Activated T-cell treated with anti-CD3 and anti-CD28 coated beads, Interleukin-2, amount 50 U/mL, for 72 hours (primary cell): ENCODE measurements at places on chromosomes 6 and 20. TPM values are rescaled to one million over a fixed set of nuclear protein-coding genes. Genes with fewer than 3 reads are reported as not detected.

GRCh38 chr6:108368431-108369030 is 73.7 kb downstream of the AFG1L start:
- no peak for DNase-seq

- peak; percentile 66 for DNase-seq
Measured at GRCh38 chr6:39225946-39226437, 3.3 kb downstream of the KCNK5 start.

DNA sequence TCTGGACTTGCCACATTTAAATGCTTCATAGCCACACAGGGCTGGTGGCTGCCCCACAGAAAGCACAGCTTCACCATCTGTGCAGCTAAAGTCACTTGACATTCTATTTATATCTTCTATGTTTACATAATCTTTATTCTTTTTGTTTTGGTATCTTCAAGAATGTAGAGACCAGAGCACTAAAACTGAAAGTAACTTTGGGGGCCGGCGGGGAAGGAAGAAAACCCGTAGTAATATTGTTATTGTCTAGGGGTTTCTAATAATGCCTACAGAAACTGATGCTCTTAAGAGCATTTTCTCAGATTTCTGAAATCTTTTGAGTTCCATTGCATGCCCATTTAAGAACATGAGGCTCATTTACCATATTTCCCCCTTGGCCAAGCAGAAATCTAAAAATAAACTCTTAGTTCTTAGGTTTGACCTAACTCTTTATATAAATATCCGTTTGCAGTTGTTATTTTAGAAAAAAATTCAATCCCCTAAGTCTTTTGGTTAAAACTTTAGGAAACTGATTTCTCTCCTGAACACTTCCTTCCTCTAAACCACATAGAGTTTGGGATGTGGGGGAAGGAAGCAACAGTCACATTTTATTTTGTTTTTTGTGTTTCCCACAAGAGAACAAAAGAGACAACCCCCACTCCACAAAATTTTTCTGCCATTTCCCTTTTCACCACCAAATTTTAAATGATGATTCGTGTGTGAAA is 207.6 kb downstream of the OGFRL1 start:
- no peak for DNase-seq

GRCh38 chr6:73200735-73201134 is 24.6 kb downstream of the KHDC1L start:
- no peak for DNase-seq

DNA sequence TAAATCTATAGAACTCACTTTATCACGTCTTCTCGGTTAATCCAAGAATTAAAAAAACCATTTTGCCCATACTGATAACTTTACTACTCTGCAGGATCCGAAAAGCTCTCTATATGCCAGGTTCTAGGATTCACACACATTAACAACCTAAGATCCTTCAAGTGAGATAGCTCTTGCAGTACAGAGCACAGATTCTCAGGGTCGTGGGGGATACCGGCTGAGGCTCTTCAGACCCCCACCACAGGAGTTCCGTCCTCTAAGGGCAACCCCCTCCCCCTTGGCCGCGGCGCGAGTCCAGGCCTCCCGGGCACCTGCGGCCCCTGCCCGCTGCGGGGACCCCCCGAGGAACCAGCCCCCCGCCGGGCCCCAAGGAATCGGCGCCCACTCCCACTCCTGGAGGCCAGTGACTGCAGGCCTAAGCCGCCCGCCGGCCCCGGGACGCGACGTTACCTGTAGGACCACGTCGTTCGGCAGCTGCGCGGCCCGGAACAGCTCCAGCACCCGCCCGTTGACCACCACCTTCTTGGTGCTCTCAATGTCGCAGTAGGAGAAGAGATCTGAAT is 892 bp downstream of the REPS1 start:
- no peak for DNase-seq

- peak; percentile 19 for DNase-seq
Measured at GRCh38 chr6:12751694-12752325, 35.2 kb downstream of the PHACTR1 start.

- DNase-seq = no peak
Measured at GRCh38 chr20:30815577-30816181, 441.8 kb upstream of the DEFB115 start.

Gene IRF4
- 554 TPM for total RNA-seq
